ENCODE measurements at places on chromosomes 5 and 9.

DNA sequence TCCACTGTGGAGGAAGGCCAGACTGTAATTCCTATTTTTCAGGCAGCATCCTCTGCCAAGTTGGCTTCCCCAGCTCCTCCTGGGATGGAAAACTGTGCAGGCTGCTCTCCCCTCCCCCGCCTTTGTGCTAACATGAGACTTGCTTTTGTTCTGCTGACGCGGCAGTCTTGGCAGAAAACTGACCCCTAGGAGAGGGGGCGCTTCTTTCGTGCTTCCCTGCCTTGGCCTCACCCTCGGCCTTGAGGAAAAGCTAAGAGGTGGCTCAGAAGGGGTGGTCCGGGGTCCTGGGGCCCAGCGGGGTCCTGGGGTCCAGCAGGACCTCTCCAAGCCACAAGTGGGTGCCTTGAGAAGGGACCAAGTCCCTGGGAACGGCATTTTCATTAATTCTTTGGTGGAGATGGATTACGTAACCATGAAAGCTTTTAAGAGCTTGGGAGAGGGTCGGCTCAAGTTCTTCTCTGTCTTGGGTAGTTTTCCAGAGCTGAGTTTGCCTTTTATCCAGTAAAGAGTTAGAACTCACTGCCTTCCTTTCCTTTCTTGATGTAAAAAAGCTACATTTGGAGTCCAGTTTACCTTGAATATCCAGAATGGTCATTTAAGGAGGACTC lies 51.0 kb downstream of the SH3PXD2B start:
- DNase-seq: peak; percentile 88

- DNase-seq: no peak
Observed at GRCh38 chr5:113273948-113274347, 160.8 kb downstream of the TSSK1B start.

DNA sequence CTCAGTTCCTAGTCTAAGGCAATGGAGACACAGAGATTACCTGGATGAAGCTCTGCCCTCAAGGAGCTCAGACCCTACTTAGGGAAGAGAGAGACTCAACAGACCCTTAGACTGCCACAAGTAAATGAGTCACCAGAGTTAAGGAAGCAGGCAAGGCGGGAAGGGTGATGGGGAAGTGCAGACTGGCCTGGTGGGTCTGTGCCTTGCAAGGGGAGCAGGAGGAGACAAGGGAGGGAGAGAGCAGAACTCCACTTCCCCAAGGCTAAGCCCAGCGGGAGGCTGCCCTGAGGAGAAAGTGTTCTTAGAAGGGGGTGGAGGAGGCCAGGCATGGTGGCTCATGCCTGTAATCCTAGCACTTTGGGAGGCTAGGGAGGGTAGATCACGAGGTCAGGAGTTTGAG lies 83.7 kb downstream of the HRH2 start:
- peak; percentile 36 for DNase-seq

GRCh38 chr9:98380065-98380681 lies 124.7 kb upstream of the TBC1D2 start:
- DNase-seq: no peak

DNA sequence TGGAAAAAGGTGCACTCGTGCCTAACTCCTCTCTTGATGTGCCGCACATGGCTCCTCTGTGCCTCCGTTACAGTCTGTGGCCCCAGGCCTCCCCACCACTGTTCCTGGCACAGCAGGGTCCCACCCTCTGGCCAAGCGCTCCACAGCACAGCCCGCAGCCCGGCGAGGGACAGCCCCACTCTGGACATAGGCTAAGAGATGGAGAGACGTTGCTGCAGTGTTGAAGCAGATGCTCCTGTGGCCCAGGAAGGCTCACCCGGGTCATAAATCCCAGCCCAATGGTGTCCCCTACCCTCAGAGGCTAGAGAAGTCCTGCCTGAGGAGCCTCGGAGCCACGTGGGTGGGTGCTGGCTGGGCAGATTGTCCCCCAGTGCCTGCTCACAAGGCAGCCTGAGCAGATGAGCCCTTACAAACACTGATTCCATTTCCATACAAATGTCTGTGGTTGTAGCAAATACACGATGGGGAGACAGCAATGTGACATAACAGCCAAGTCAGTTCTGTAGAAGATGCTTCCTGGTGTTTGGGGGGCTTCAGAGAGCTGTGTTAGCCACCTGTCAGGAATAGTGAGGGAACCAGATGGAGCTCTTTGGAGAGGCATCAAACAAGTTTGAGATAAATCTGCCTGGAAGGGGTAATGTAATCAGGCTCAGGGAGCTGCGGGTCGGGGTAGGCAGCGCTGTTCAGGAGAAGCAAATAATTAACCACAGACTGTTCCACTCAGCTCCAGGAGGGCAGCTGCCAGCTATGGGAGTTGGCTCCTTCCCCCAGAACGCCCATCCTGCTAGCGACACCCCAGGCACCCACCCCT lies 41.7 kb downstream of the C5orf15 start:
- no peak for DNase-seq

GRCh38 chr5:171649075-171649401 lies 136.6 kb upstream of the SMIM23 start:
- DNase-seq: no peak

DNA sequence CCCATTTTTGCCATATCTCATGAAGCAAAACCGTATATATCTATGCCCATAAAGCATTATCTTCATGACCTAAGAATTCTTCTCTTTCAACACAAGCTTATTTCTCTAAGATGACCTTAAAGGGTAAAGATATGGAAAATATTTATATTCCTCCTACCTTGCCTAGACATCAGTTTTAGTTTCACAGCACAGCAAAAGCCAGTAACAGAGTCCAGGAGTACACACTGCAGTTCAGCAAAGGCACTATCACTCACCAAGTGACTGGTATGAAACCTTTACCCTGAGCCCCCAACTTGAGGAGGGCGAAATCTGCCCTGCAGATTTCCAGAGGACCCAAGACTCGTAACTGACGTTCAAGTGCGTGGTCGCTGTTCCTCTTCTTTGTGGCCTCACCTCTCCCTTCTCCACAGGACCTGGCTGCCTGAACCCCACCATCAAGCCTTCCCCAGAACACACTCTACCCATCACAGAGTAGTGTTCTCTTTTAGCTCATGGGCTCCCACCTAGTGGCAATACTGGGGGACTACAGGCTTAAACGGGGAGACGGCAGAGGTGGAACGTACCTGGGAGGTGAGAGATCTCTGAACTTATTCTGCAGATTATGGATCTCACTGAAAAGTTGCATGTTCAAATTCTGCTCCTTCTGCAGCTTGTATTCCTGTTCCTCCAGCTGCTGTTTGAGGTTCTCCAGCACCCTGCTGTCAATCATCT lies 141.0 kb downstream of the CDK5RAP2 start:
- DNase-seq: no peak

GRCh38 chr9:131616983-131617604 lies 71.8 kb downstream of the PRRT1B start:
- DNase-seq: peak; percentile 2

GRCh38 chr5:80082731-80083100 lies 47.6 kb downstream of the THBS4 start:
- DNase-seq: peak; percentile 78

- no peak for DNase-seq
Observed at GRCh38 chr5:168702511-168702910, 123.3 kb upstream of the PANK3 start.

- DNase-seq: no peak
Observed at GRCh38 chr5:76610196-76610595, 13.0 kb downstream of the F2RL2 start.

- DNase-seq: no peak
Observed at GRCh38 chr5:90549729-90550275, 8.8 kb upstream of the ADGRV1 start.

DNA sequence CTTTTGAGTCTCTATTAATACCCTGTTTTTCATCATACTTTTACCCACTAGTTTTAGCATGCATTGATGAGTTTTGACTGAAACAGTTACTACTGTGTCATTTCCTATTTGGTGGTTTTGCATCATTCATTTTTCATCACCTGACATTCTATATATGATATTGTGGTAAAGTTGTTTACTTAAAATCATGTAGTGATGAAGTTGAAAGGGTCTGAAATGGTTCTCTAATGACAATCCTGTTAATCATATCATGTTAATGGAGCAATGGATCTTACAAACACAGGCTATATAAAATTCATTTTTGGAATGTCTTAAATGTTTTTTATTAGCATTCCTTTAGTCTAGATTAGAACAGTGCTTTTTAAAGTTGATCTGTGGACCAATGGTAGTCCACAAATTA lies 84.1 kb downstream of the ERBIN start:
- no peak for DNase-seq

DNA sequence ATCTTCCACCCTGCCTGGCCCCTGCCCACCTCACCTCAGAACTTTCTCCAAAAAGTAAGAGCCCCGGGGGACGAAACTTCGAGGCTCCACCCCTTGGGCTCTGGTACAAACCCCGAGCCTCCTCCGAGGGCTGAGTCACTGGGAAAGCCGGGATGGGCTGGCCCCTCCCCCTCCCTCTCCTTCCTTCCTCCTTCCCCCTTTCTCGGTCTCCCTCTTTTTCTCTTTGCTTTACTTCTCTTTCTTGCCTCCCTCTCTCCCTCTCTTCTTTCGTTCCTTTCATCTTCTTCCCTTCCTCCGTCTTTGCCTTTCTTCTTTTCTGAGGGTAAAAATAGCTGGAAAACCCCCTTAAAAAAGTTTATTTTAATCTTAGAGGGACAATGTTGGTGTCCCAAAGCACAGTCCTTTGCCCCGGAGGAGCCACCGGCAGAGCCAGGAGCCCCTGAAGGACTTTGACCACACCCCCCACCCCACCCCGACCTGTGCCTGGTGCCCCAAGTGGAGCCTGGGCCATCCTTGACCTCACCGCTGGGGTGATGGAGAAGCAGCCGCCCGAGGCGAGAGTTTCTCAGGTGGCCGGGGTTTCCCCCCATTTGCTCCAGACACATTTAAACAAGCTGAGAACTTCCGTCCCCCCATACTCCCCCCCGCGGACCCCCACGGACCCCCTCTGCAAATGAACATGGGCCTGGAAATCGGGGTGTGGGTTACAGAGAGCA lies 5.7 kb upstream of the NOTCH1 start:
- DNase-seq: peak; percentile 94
